SK-N-SH (cell line): ENCODE measurements at places on chromosomes 2 and 18. TPM values are rescaled to one million over a fixed set of nuclear protein-coding genes. Genes with fewer than 3 reads are reported as not detected.

- peak; percentile 25 for DNase-seq
- no peaks in the 10 kb centered on the region for H3K36me3 ChIP-seq
- H3K4me1 ChIP-seq = no peaks in the 10 kb centered on the region
- H3K4me3 ChIP-seq = no peak overlapping the region
- H3K27me3 ChIP-seq = peaks cover 11% of the 10 kb centered on the region; the same call in 1 of the 2 replicates
Observed at GRCh38 chr18:79883461-79884293, 67.8 kb downstream of the SLC66A2 start.

- H3K36me3 ChIP-seq = peaks cover 41% of the 10 kb centered on the region
- H3K27ac ChIP-seq = no peak overlapping the region
- no peaks in the 10 kb centered on the region for H3K4me1 ChIP-seq
- no peak for DNase-seq
- H3K4me3 ChIP-seq = no peak overlapping the region
- H3K27me3 ChIP-seq = no peaks in the 10 kb centered on the region
Observed at GRCh38 chr2:95179451-95179850, 13.8 kb downstream of the ZNF2 start.

Gene TUBB8B
- not detected in 2 replicates for polyA plus RNA-seq

Gene TACR1
- polyA plus RNA-seq = under 0.01 TPM in 1 of 2 replicates, not detected in the other

Gene SERPINB4
- polyA plus RNA-seq = 0.06 TPM in 1 of 2 replicates, not detected in the other
